ENCODE measurements at places on chromosomes 2 and 18.

DNA sequence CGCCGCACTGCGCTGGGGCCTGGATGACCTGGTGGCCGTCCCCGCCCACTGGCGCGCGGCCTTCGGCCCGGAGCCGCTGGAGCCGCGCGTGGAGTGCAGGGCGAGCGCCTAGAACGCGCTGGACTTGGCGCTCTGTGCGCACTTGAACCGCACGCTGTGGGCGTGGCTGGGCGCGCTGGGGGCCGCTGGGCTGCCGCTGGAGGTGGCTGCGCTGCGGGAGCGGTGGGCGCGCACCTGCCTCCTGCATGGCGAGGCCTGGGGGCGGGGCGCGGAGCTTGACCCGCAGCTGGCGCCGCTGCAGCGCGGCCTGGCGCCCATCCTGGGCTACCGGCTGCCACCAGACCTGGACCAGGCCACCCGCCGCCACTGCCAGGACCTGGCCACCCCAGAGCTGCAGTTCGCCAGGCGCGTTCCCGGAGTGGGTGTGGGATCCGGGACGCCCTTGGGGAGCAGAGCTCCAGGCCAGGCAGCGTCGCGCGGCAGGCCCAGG, 9.9 kb downstream of the AQP12B start:
- no peak for DNase-seq

- no peak for DNase-seq
Measured at GRCh38 chr2:1681323-1682180, 62.8 kb downstream of the PXDN start.

DNA sequence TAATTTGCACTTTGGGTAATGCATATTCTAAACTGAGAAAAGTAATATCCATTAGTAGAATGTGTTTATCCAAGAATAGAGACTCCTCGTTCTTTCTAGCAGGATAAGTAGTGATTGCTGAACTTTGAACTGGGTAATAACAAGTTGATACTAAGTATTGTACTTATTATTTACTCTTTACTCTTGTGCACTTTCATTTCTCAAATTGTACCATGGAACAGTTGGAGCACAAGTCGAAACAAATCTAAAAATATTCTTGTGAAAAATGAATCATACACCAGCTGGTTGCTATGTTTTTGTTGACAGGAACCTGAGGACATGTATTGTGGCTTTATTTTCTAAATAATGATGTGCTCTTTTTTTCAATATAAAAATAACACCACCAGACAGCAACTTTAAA, 111.9 kb downstream of the RGPD3 start:
- no peak for DNase-seq

DNA sequence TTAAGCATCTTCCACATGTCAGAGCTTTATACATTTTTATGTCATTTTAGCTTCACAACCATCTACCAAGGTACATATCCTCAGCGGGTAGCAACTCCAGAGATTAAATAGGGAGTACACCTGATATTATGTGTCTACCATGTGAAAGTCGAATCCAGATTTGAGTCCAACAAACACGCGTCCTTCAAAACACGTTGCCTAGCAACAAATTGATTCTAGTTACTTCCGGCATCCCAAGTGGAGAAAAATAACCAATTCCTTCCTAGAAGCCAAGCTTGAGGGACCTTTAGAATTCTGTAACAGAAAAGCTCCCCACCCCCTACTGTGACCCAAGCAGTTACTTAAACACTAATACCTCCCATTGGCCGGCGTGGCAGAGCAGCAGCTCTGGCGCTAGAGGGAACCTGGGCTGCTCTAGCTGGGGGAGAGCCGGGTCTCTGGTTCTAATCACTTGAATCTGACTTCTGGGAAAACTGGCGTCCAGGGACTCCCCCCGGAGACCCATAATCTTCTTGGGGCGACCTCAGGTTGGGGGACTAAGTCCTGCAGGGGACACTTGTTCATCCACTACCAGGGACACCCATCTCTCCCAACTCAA, at the start of gene ERICH2:
Gene ERICH2 (plus strand): TSS at position 371 of the 598 bp plus-strand sequence. CDS start 304 bp downstream, outside the sequence.
- DNase-seq: no peak

- no peak for DNase-seq
Measured at GRCh38 chr2:195586062-195586714, 70.8 kb upstream of the SLC39A10 start.

- DNase-seq: no peak
Measured at GRCh38 chr2:73981081-73982001, 3.4 kb upstream of the TET3 start.

DNA sequence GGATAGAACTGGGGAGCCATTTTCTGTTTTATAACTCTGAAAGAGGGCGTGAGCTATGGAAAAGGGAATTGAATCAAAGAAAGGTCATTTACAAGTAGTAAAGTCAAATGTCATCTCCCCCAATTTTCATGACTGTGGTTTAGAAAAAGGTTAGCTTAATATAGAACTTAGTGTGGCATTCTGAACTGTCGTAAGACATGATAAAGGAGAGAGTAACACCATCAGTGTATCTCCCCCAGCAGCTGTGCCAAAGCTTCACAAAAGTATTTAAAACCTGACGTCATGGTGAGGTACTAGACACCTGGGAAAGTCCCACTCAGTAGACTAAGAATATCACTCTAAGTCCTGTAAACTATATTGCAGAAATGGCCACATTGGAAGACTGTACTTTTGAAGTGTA, 5.8 kb upstream of the IKZF2 start:
- DNase-seq: no peak

- no peak for DNase-seq
Measured at GRCh38 chr2:181070119-181070835, 89.9 kb downstream of the UBE2E3 start.

- no peak for DNase-seq
Measured at GRCh38 chr2:1856475-1856874, 112.2 kb upstream of the PXDN start.

GRCh38 chr18:36503477-36503876, 206.0 kb downstream of the FHOD3 start:
- DNase-seq: no peak

DNA sequence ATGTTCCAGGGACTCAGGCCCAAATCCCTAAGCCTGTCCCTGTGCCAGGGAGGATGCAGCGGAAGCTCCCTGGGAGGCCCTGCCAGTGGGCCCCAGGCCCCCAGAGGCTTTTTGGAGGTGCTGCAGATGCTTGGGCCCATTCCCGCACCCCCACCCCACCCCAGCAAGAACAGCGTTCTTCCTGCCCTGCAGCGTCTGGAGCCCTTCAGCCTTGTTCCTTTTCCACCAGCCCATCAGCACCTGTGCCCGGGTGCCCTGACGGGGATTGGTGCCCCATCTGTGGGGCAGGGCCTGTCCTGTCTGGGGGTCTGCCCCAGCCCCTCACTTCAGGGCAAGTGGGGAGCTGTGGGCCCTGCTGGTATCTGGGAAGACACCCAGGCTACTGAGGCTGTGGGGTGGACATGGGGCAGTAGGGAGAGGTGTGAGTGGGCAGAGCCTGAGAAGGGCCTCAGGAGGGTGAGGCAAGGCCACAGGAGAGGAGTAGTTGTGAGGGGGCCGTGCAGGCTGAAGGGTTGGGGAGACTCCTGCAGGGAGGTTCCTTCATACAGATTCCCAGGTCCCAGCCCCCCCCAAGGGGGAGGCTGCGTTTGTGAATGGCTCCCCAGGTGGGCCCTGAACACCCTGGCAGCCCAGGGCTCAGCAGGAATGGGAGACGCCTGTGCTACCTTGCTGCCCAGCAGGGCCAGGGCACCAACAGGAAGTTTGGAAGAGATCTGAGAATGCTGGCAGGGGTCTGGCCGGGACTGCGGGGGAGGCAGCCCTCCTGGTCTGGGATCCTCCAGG, 2.4 kb downstream of the RNPEPL1 start:
- no peak for DNase-seq

- DNase-seq: peak; percentile 24
Measured at GRCh38 chr2:162221064-162221463, 22.2 kb downstream of the FAP start.

- no peak for DNase-seq
Measured at GRCh38 chr18:6776188-6776587, 46.7 kb downstream of the ARHGAP28 start.

GRCh38 chr2:198236338-198236737, 431.9 kb downstream of the PLCL1 start:
- no peak for DNase-seq

- no peak for DNase-seq
Measured at GRCh38 chr2:3468296-3468988, 50.9 kb downstream of the ADI1 start.

GRCh38 chr2:134440336-134440909, 186.6 kb downstream of the MGAT5 start:
- no peak for DNase-seq

DNA sequence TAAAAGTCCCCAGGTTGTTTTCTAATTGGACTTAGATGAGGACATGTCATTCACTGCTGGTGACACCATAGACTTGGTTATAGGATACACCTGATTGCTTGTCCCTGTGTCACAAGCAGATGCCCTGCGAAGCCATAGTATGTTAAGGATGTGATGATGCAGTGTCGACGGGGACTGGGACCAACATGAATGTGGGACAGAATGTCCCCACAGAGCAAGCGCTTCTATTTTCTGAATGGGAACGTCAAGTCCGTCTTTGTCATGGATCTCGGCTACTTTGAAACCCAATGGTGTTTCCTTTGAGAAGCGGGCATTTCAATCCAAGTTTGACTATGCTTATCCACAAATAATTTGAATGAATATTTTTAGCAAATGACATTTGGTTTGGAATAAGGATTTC, 2.1 kb downstream of the GCG start:
- no peak for DNase-seq

- DNase-seq: no peak
Measured at GRCh38 chr2:158179660-158180059, 78.0 kb downstream of the UPP2 start.

DNA sequence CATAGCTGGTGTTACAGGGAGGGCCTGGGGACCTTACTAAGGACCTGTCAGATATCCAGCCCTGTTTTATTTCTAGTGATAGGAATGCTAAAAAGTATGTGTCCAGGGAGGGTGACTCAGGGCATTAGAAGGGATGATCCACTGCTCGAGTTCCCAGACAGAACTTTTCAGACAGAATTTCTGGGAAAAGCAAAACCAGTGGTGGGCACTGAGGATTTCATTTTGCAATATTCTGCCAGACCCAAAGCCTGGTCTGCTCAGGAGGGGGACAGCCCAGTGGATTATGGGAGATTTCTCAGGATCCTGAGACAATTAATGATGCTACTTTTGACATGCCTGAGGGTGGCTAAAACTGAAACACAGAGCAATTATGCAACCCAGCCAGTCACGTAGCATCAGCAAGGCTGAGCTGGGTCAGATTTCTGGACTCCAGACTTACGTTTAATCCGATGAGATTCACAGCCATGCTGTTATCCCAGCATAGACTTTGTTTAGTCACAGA, 4.7 kb upstream of the KCNE4 start:
- no peak for DNase-seq

DNA sequence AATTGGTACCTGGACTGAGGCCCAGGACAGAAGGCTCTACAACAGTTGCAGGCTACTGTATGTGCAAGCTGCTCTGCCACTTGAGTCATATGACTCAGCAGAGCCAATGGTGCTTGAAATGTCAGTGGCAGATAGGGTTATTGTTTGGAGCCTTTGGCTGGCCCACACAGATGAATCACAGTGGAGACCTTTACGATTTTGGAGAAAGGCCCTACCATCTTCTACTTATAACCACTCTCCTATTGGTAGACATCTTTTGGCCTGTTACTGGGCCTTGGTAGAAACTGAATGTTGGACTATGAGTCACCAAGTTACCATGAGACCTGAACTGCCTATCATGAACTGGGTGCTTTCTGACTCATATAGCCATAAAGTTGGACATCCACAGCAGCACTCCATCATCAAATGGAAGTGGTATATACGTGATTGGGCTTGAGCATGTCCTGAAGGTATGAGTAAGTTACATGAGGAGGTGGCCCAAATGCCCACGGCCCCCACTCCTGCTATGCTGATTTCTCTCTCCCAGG, 88.9 kb upstream of the NRXN1 start:
- no peak for DNase-seq

DNA sequence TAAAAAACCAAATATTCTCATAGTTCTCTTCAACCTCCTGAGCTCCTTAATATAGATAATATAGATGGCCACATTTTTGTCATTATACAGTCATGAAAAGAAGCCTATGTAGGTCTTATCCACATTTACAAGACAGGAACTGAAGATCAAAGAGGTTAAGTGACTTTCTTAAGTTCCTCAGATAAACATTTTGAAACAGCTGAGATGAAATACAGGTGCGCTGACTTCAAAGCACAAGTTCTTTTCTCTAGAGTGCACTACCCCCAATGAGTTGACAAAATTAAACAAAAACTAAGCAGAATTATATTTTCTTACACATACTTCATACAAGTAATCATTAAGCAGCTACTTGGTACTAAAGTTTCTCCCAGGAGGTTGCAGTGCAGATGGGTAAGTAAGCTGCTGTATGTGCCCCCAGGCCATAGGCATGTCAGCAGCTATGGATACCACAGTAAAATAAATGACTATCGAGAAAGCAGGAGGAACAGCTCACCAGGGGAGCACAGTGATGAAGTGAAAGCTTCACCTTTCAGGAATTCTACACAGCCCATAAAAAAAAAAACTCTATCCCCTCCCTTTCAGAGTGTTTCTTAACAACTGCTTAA, 199.8 kb downstream of the DPP10 start:
- no peak for DNase-seq

DNA sequence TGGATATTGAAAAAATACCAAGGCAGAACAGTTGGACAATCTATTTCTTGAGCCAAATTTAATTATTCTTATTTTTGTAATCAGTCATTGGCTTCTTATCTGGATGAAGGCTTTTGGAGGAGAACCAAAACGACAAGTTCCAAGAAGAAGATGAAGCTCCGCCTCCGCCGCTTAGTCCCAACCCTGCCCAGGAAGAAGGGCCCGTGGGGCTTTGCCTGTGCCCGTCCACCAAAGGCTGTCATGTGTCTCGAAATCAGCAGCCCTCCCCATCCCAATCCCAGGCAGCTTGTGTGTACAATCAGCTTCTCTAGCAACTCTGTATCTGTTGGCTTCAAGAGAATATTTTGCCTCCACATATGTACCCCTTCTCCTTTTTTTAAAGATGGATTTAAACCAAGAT, 24.6 kb downstream of the PTRHD1 start:
- DNase-seq: no peak

- DNase-seq: no peak
Measured at GRCh38 chr2:162929571-162929970, 91.0 kb upstream of the KCNH7 start.

DNA sequence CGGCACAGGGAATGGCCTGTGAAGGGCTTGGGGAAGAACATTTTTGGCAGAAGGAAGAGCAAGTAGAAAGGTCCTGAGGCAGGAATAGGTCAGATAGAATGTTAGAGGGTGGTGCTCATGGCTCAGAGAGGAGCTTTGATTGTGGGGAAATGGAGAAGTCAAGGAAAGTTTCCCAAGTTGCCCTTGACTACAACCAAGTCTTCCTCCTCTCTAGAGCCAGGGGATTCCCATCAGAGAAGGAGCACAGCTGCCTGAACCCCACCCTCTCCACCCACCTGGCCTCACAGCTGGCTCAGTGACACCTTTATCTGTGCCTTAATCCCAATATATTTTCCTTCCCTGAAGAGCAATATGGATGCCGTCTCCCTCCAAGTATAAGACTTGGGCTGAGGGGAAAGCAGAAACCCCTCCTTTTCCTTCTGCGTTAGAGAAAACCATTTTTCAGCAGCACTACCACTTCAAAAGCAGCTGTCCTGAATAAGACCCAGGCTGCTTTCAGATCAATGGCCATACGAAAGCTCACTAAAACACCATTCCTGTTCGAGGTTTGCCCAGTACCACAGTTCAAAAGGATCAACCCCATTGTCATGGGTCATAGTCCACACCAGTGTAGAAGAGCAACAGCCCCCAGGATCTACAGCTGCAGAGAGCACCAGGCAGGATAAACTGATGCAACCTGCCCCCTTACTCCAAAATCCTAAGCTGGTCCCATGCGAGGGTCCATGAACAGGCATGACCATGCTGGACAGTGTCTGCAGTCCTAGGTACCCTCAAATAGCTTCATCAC, 199.6 kb downstream of the AFF3 start:
- DNase-seq: no peak

GRCh38 chr2:106274668-106275067, 80.6 kb upstream of the UXS1 start:
- DNase-seq: no peak

All from stimulated activated CD8-positive, alpha-beta memory T cell treated with anti-CD3 and anti-CD28 coated beads, Interleukin-7, amount 100 ng/mL, for 1 hour (primary cell).